ENCODE measurements at places on chromosomes 4 and X.

DNA sequence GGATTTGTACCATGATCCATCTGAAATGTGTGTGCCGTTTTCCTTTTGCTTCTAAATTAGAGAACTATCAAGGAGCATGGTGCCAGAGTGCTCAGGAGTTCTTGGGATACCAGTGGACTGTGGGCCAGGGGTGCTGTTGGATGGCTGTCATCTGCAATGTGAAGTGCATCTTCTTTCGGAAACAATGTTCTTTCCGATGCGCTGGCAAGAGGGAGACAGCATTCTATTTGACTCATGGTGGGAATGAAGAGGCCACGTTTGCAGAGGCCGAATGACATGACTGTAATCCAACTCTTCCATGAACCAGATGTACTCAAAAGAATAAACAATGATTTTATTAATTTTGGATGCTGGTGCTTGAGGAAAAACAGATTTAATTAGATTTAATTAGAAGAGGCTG is 45.5 kb downstream of the SORCS2 start:
- DNase-seq = no peak

DNA sequence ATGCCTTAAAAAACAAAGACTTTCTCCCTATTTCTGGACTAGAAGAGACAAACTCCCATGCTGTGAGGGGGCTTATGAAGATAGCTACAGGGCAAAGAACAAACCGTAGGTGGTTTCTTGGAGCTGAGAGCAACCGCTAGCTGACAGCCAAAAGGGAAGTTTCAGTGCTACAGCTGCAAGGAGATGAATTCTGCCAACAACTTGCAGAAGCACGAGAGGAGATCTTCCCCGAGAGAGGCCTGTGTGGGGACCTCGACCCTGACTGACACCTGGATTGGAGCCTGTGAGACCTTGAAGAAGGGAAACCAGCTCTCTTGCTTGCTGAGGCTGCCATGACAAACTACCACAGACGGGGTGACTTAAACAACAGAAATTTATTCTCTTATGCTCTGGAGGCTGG is 183.8 kb upstream of the VCX3A start:
- DNase-seq = no peak

- no peak for DNase-seq
These were observed 789.1 kb downstream of the PCDH18 start for GRCh38 chr4:136743238-136743637.

- no peak for DNase-seq
These were observed 44.8 kb upstream of the NSG1 start for GRCh38 chr4:4341861-4342650.

DNA sequence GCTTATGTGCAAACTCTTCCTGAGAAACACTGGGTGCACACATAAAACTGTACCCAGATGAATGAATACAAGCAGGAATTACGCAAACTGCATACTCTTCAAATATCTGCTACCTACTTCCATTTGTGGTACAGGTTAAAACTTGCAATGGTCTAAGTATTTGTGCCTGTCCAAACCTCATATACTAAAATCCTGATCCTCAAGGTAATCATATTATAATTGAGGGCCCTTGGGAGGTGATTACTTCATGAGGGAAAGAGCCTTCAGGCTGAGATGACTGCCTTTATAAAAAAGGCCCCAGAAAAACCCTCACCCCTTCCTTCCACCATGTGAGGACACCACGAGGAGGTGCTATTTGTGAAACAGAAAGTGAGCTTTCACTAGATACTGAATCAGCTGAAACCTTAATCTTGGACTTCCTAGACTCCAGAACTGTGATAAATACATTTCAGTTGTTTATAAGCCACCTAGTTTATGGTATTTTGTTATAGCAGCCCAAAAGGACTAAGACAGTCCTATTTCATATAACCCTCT is 1977.2 kb downstream of the PCDH7 start:
- no peak for DNase-seq

GRCh38 chr4:48767055-48767929 is 12.8 kb downstream of the FRYL start:
- DNase-seq = no peak

DNA sequence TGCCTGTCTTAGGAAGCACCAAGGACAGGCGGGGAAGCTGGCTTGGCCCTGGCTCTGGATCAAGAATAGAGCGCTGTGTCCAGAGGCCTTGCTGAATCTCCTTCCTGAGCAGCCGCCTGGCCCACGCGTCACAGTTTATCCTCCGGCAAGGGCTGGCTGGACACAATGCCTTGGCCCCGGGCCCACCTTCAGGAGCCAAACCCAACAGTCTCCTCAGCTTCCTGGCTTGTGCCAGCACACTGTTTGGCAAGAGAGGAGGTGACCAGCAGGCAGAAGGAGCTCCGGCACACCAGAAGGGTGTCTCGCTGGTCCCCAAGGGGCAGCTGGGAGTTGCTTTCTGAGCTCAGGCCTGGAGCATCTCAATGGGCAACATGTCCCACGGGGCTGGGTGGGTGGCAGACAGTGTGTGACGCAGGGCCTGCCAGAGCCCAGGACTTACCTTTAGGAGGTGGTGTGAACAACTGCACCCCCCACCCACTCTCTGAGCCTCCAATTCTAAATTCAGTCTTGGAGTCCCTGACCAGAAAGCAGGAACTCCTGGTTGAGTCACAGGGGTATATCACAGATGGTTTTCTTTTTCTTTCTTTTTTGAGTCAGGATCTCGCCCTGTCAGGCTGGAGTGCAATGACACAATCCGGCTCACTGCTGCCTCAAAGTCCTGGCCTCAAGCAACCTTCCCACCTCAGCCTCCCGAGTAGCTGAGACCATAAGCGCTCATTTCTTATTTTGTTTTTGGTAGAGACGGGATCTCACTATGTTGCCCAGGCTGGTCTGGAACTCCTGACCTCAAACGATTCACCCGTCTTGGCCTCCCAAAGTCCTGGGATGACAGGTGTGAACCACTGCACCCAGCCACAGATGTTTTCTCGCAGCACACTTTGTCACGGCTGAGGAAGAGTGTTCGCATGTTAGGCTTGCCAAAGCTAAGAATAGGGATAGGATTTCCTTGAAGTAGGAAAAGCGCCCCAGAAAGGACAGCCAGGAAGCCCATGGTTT is 361.2 kb downstream of the BCOR start:
- DNase-seq = no peak

- DNase-seq = no peak
These were observed 94.5 kb upstream of the APOOL start for GRCh38 chrX:84909151-84909550.

GRCh38 chr4:54076673-54077072 is 12.3 kb upstream of the CHIC2 start:
- DNase-seq = no peak

GRCh38 chr4:141654098-141654497 is 17.7 kb downstream of the IL15 start:
- DNase-seq = no peak

- no peak for DNase-seq
These were observed 3.4 kb upstream of the CYBB start for GRCh38 chrX:37776283-37776986.

- no peak for DNase-seq
These were observed 311.8 kb downstream of the ADGRL3 start for GRCh38 chr4:61511716-61512488.
